ENCODE measurements at places on chromosomes 11 and 22.

GRCh38 chr11:65592858-65593517 is 2.6 kb downstream of the KCNK7 start:
- DNase-seq = no peak

GRCh38 chr22:46106279-46107022 is 43.9 kb upstream of the PPARA start:
- no peak for DNase-seq

GRCh38 chr22:30922151-30922611 is 46.4 kb downstream of the MORC2 start:
- DNase-seq = peak; percentile 77

GRCh38 chr22:37701141-37701786 is 4.4 kb downstream of the TRIOBP start:
- no peak for DNase-seq

- DNase-seq = no peak
Measured at GRCh38 chr11:130490682-130491449, 42.4 kb downstream of the ADAMTS15 start.

DNA sequence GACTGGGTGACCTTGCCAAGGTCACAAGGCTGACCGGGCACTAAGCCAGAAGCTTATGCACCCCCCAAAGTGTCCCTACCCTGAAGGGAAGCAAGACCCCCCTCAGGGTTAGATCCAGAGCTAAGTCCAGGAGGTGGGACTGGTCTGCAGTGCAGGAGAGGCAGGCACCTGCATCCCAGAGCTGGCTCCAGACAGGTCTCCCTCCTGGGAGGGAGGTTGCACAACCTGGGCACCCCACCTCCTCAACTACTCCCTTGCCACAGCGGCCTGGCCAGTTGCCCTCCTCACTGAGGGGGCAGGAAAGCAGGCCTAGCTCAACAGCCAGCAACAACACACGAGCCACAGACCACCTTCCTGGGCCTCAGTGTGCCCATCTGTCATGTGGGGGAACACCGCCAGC is 75.0 kb upstream of the TCF20 start:
- DNase-seq = no peak

DNA sequence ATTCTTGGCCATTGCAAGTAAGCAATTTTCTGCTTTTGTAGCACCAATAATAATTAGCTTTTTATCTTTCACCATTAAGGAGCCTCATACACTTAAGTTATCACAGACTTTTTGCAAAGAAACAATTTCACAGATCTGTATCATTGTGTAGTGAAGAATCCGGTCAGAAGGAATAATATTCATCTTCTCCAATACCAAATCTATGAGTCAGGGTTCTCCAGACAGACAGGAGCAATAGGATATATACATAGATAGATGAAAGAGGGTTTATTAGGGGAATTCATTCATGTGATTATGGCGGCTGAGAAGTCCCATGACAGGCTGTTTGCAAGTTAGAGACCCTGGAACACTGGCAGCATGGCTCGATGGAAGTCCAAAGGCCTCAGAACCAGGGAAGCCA is 82.9 kb upstream of the UBASH3B start:
- no peak for DNase-seq

GRCh38 chr11:6876914-6877313 is 489 bp downstream of the OR10A4 start:
- DNase-seq = no peak

GRCh38 chr11:112288021-112288420 is 27.4 kb upstream of the PLET1 start:
- DNase-seq = no peak

GRCh38 chr22:40200795-40201530 is 23.2 kb downstream of the TNRC6B start:
- DNase-seq = no peak

- DNase-seq = no peak
Measured at GRCh38 chr11:20112291-20113148, 47.8 kb downstream of the DBX1 start.

- no peak for DNase-seq
Measured at GRCh38 chr11:80873310-80873999, 1432.6 kb upstream of the TENM4 start.

GRCh38 chr11:116647305-116648080 is 125.3 kb downstream of the BUD13 start:
- DNase-seq = no peak

- no peak for DNase-seq
Measured at GRCh38 chr11:61332281-61332796, 566 bp downstream of the DDB1 start.

DNA sequence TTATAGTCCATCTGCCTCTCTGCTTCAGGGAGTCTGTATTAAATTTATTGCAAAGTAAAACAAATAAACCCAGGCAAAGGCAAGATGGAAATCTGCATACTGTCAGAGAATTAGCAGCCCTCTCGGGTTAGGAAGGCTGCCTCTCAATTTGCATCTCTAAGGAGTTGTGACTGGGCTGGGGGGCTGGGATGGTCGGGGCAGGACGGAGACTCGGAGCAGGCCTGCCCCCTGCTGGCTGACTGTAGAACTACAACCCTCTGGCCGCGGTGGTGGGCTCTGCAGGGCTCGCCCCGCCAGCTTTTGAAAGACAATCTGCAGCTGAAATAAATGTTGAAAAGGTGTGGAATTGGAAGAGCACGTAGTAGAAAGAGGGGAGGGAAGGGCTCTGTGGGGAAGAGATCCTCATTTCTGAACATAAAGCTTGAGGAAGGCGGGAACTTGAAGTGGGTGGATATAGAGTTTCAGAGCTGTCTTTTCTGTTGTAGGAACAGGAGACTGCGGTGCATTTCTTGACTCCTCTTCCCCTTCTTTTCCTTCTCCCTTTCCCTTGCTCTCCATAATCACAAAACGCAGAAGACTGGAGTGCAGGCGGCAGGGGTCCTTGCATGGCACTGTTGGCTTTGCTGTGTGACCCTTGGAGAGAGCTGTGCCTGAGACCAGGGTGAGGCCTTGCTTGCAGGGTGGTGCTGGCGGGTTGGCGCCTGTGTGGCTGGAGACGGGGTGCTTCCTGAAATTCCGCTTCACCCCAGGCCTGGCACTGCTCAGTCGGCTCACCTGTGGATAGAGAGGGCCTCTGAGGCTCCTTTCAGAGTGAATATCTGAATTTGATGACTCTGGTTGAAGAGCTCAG is 22.6 kb upstream of the PKNOX2 start:
- peak; percentile 32 for DNase-seq

GRCh38 chr11:115379528-115379927 is 124.7 kb downstream of the CADM1 start:
- no peak for DNase-seq

GRCh38 chr11:131253656-131254151 is 116.7 kb upstream of the NTM start:
- DNase-seq = no peak

DNA sequence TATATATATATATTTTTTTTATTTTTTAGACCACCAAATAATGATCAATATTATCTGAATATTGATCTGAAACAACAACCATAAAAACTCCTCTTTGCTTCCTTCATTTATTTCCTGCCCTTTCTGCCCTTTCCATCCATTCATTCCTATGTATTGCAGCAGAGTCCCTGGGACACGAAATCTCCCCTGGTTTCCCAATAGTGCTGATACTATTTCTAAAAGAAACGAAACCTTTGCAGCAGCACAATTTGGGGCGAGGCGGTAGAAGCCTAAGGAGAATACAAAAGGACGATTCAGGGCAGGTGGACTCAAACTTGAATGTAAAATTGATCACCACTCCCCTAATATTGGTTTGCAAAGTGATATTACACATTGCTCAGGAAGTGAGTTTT is 16.9 kb upstream of the AMOTL1 start:
- DNase-seq = no peak

GRCh38 chr22:46033256-46034200 is 56.6 kb upstream of the WNT7B start:
- DNase-seq = no peak

DNA sequence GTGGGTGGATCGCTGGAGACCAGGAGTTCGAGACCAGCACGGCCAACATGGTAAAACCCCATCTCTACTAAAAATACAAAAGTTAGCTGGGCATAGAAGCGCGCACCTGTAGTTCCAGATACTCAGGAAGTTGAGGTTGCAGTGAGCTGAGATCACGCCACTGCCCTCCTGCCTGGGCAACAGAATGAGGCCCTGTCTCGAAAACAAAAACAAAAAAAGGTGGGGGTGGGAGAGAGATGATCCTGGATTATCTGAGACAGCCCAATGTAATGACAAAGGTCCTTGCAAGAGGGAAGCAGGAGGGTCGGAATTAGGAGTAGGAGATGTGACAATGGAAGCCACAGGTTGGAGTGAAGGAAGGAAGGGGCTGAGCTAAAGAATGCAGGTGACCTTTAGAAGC is 87.6 kb upstream of the APOA1 start:
- DNase-seq = no peak

DNA sequence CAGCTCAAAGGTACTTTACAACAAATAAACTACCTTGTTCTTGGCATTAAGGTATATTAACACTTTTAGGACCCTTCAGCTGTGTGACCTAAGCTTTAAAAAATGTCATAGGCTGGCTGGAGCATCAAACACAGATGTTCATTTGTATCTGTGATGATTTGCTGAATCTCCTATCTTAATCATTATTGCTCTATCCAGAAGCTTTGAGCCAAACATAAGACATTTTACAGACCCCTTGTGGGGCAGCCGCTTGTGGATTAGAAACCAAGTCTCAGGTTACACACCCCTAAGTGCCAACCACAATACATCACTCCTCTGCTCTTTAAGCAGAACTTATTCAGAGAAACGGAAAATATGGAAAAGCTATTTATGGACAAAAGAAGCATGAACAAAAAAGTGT is 394.2 kb upstream of the CCDC90B start:
- DNase-seq = no peak

DNA sequence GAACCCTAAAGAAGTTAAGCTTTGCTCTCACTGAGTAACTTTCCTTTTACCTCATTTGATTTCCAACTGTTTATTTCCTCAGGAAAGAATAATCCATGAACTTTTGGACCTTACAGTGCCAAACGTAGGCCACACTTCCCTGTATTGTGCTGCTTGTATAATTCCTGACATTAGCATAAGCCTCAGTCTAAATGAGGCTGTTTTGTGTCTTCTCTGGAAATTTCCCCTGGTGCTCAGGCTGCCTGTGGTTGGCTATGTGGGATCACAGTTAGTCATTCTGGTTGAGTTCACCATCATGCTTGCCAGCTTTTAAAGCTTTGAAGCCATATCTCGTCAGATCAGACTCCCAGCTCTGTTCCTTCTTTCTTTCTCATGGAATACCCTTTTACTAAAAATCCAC is 107.0 kb downstream of the FAM76B start:
- DNase-seq = no peak

GRCh38 chr11:85886089-85887056 is 31.2 kb downstream of the CCDC83 start:
- no peak for DNase-seq

DNA sequence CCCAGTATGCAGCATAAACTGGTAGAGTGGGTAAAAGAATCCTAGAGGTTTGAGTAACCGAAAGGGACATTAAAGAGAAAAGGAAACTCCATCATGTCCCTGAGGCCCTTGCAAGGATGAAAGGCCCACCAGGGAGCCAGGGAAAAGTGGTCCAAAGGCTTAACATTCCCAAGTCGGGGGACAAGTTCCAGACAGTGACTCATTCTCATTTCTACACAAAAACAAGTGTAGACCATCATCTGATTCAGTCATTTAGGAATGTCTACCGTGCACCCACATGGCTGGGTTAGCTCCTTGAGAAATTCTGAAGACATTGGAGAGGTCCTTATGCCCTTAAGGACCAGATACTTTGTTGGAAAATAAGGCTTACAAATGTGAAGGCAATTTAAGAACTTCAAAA is 4.8 kb upstream of the NOX4 start:
- no peak for DNase-seq

- DNase-seq = no peak
Measured at GRCh38 chr22:28034760-28035401, 115.8 kb upstream of the PITPNB start.

DNA sequence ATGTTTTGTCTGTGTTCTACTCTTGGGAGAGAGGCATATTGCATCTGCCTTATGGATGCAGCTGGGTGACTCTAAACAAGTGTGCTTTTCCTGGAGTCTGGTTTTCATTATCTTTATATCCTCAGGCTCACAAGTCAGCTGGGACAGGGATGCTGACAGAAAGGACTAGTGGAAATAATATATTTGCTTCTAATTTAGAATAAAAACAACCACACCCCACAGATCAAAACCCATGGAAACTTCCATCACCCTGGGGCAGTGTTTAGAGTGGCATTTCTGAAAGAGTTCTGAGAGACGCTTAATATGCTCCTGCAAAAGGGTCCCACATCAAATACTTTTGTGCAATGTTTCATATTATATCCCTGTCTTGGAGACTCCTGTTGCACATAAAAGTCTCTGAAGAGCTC is 20.8 kb downstream of the KCNE3 start:
- DNase-seq = no peak

DNA sequence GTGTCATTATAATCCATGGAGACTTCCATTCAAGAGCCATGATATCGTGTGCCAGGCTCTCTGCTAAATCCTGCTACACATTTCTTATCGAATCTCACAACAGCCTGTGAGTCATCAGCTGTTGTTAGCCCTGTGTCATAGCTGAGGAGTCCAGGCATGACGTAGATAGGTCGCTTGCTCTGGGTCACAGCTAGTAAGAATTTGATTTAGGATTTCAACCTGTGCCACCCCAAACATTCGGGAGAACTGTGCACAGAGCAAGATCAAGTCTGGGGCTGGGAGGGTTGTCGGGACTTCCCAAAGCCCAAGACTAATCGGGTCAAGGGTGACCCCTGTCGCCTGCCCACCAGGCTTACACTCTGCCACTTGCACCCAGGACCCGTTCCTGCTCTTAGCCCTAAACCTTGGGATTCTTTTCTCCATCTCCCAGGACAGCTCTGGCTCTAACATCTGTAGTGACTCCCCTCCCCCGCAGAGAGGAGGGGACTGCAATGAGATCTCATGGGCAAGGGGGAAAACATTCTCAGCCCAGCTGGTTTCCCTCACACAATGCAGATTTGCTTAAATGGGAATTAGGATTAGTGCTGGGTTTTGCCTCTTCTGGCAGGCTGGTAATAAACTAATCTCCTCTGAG is 34.3 kb downstream of the TSPAN18 start:
- no peak for DNase-seq

- no peak for DNase-seq
Measured at GRCh38 chr11:107592813-107593212, 1.9 kb downstream of the ELMOD1 start.

DNA sequence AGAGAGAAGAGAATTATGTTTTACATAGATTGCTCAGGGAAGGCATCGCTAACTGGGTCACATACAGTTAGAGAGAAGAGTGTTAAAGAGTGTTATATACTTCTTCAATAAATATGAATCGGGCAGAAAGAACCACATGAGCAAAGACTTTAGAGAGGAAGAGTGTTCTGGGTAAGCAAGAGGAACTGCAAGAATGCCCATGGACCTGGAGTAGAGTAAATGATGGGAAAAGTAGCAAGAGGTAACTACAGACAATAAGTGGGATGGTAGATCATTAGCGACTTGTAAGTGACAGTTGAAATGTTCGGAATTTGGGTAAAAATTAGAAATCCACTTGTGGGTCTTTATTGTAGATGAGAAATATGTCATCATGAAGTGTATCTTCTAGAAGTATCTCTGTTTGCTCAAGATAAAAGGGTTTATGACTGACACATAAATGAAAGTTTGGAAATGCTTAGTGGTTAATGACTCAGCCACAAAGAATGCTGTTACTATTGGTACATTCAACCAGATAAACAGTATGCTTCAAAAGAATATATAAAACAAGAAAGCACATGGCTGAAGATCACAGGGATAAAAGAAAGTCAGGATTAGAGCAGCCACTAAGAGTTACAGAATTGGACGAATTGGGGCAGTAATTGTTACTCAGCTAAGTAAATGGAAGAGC is 229.3 kb downstream of the CASP12 start:
- DNase-seq = no peak

- DNase-seq = no peak
Measured at GRCh38 chr11:70076461-70076931, 1.6 kb upstream of the ANO1 start.

GRCh38 chr11:102142333-102142732 is 32.1 kb downstream of the YAP1 start:
- no peak for DNase-seq
